ENCODE measurements at places on chromosomes 7 and 10.

GRCh38 chr10:6200734-6201515, 1.8 kb upstream of the PFKFB3 start:
- no peak for DNase-seq

- DNase-seq: no peak
These were observed 9.2 kb downstream of the LGI1 start for GRCh38 chr10:93766918-93767317.

DNA sequence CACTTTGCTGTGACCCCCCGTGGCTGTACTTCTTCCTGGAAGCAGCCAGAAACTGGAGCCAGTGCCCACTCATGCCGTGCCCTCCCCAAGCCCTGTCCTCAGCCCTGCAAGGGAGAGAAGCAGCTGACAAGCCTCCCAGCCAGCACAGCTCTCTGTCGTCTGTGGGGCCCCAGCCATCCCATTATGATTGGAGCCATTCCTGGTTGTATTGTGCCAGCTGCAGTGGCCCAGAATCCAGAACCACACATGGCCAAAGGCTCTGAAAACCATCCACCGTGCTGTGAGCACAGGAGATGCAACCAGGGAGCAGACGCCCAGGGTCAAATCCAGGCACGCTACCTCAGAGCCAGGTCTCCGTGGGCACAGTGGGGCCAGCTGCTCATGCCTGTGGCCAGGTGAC, 18.7 kb downstream of the GRID2IP start:
- no peak for DNase-seq

GRCh38 chr10:35058134-35058533, 32.0 kb downstream of the CUL2 start:
- DNase-seq: no peak

DNA sequence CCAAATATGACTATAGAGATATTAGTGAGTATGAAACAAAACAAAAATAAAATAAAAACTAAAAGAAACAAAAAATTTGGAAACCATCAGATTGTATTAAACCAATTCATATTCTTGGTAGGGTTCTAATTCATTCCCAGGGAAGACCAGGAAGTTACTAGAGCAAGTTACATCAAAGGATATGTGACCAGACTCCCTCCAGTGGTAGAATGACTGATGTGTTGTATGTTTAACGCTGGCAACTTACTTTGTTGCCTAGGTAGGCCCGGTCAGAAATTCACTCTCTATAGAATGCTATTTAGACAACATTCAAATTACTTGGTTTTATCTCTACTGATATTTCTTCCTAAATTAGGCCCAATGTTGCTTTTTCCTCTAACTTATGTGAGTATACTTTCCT, 5.2 kb downstream of the PHYHIPL start:
- DNase-seq: no peak

GRCh38 chr7:123282181-123282580, 82.4 kb upstream of the SLC13A1 start:
- DNase-seq: no peak

- DNase-seq: no peak
These were observed 70.1 kb upstream of the EEPD1 start for GRCh38 chr7:36082910-36083309.

DNA sequence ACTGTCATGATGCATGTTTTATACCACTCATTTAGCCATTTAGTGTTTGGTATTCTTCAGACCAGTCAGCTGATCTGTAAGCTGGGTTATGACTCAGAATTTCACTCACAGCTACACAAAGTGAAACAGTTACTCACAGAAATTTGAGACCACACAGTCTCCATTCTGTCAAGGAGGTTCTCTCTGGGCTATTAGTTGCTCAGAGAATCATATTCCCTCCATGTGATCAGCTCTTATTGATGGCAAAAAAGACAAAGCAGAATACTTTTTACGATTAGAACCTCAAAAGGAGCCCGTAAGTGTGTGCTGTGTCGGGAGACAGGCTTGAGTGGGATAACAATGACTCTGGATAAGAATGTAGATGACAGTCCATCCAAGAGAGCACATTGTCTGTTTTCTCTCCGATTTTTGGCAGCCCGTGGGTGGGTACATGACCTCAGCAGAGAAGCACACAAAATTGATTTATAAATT, 277.6 kb upstream of the SORCS1 start:
- DNase-seq: no peak

DNA sequence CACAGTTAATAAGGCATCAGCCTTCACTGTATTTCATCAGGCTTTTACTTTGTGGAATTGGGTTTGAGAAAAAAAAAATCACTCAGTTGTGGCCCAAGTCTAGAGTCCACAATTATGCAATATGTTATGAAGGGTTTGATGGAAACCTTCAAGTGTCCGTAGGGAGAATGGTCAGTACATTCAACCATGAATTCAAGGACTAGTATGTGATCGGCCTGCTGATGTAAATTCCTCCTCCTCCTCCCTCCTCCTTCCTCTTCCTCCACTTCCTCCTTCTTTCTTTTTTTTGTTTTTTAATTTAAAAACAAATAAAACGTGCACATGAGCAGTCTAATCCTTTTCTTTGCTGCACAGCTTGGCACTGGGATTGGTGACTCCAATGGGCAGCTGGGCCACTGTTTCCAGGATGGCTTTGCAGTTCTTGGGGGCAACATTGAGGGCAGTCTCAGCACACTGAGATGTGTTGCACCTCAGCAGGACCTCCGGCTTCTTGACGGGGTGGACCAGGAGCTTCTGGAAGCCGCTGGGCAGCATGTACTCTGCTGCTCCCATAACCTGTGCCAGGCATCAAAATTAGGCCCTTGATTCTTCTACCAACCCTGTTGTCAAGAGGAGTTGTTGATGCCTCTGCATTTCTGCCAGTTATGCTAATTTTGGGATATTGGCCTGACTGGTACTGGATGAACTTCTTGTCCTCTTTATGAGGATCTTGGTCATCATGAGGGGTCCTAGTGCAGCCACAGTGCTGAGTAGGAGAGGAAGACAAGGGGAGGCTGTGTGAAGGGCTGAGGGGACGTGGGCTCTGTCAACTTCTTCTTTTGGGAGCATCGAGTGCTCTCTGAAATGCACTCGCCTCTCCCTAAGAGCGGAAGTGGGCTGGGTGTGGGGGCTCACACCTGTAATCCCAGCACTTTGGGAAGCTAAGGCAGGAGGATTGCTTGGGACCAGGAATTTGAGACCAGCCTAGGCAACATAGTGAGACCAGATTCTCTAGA, 9.3 kb upstream of the IL2RA start:
- DNase-seq: no peak

DNA sequence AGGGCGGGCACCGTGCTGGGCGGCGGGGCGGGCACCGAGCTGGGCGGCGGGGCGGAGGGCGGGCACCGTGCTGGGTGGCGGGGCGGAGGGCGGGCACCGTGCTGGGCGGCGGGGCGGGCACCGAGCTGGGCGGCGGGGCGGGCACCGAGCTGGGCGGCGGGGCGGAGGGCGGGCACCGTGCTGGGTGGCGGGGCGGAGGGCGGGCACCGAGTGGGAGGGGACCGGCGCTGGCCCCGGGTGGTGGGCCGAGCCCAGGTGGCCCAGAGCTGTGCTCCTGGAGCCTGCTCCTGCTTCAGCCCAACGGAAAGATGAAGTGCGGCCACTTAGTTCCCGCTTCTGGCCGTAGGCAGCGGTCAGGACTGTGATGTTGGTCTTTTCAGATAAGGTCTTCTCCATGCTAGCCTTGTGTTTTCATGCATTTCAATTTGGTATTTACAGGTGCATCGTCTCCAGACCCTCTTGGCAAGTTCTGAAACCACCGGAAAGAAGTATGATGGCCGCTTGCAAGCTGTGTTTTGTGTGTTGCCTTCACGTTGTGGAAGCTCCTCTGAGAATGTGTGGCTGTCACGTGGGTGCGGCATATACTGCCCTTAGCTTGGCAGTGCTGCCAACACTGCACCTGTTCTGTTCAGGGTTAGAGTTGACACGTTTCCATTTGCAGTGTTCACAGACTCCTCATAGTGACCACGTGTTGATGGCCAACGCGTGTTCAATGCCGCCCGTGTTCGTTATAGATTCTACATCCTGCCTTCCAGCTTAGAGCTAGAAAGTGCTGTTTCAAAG, 25.2 kb downstream of the IQCE start:
- no peak for DNase-seq

- DNase-seq: no peak
These were observed 598.5 kb downstream of the SDK1 start for GRCh38 chr7:3899559-3899991.

DNA sequence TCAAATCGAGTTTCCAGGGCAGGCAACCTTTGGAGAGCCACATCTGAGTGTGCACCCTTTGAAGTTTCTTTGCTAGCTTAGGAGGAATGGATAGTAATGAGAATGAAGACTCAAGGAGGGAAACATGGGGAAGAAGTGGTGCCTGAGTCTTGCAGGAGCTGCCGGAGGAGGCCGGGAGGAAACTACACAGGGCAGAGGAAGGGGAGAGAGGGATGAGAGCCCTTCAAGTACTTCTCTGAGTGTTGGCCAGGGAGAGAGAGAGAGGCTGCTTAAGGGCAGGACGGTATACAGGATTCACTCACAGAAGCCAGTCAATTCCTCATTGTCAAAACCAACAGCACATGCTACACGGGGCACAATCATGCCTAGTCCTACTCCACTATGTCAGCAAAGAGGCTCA, 74.4 kb upstream of the ZNRF2 start:
- no peak for DNase-seq

- DNase-seq: no peak
These were observed 6.9 kb downstream of the MMD2 start for GRCh38 chr7:4951903-4952636.

- DNase-seq: no peak
These were observed 71.6 kb upstream of the ANKRD1 start for GRCh38 chr10:90992462-90992861.

- DNase-seq: no peak
These were observed 6.5 kb upstream of the RNF32 start for GRCh38 chr7:156634117-156634516.

DNA sequence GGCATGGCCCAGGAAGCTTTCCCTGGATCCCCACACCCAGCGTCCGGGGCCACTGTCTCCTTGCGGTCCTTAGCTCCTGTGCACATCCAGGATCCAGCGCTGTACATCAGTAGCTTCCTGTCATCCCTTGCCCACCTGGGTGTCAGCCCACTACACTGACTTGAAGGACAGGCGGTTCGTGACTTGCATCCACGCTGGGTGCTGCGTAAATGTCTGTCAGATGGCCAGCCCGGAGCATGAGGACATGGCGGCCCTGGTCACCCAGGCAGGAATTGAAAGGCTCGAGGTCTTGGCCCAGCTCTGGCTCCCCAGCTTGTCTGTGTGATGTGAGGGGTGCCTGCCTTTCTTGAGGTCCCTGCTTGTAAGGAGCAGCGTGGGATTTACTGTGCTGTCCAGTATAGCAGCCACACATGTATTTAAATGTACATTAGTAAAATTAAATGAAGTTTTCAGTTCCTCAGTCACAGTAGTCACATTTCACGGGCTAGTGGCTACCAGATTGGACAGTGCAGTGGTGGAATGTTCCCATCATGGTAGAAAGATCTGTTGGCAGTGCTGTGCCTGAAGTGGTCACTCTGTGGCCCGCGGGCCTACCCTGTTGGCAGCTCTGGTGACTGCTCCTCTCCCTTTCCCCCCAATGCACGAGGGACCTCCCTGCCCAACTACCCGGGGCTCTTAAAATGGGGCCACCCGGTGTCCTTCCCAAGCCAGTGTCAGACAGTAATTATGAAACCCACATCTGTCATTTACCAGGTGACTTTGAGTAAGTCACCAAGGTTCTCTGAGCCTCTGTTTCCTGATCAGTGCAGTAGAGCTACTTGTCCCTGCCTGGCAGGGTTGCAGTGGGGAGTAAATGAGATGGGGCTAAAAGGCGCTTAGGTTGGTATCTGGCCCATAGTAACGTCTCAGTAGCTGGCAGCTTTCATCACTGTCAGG, 97.8 kb upstream of the PPIF start:
- DNase-seq: no peak

DNA sequence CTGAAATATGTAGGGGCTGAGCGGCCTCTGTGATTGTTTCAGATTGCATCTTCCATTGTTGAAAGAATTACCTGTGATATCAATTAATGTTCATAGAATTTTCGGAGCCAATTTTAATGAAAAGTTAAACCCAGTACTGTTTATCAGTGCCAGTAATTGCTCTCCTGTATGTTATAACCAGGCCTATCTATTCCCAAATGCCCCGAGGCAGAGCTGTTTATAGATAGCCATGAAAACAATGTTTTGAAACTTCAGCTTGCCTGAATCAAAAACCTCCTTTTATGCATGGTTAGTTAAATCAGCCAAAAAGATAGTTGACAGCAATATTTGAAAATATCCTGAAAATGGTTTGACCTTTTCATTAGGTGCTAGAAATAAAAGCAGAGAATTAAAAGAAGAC, 50.1 kb upstream of the HDAC9 start:
- no peak for DNase-seq

GRCh38 chr7:80612880-80613279, 25.6 kb upstream of the CD36 start:
- no peak for DNase-seq

- no peak for DNase-seq
These were observed 63.1 kb upstream of the LRRTM3 start for GRCh38 chr10:66862687-66863258.

DNA sequence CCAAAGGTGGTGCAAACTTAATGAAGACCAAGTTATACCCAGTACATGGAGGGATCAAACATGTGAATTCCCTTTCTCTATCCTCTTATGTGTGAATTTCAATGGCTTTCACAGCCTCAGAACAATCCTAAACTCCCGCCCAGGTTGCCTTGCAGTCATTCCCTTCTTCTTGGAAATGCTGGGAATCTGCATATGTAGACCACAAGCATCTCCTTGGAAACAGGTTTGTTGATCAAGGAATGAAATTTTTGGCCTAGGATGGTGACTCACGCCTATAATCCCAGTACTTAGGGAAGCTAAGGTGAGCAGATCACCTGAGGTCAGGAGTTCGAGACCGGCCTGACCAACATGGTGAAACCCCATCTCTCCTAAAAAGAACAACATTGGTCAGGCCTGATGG, 77.8 kb upstream of the ABI1 start:
- no peak for DNase-seq

DNA sequence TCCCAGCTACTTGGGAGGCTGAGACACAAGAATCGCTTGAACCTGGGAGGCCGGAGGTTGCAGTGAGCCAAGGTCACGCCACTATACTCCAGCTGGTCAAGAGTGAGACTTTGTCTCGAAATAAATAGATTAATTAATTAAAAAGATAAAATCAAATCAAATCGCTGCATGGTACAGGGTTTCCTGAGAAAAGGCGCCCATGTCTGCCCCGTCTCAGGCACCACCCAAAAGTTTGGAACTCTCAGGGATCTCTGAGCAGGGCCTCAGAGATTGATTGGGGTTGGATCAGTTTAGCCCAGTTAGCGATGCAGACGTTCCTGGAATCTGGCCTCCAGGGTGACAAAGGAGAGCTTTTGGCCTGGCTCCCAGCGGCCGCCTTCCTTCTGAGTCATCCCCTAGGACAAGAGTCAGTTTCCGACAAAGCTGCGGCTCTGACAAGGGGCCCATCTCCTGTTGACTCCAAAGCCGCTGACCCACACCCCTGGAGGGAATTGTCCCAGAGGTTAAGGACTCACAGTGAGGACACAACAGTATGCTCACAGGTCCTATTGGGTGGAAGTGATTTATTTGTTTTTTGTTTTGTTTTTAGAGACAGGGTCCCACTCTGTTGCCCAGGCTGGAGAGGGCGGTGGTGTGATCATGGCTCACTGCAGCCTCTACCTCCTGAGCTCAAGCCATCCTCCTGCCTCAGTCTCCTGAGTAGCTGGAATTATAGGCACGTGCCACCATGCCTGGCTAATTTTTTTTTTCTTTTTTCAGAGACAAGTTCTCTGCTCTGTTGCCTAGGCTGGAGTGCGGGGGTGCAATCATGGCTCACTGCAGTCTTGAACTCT, 6.8 kb downstream of the ORAI2 start:
- DNase-seq: no peak

- no peak for DNase-seq
These were observed 176.1 kb upstream of the KLF14 start for GRCh38 chr7:130909881-130910672.

GRCh38 chr10:58641708-58642107, 129.0 kb downstream of the BICC1 start:
- no peak for DNase-seq
